Activated T-cell treated with anti-CD3 and anti-CD28 coated beads, Interleukin-2, amount 50 U/mL, for 72 hours (primary cell): ENCODE measurements at places on chromosomes 6 and 20. TPM values are rescaled to one million over a fixed set of nuclear protein-coding genes. Genes with fewer than 3 reads are reported as not detected.

The PRICKLE4 gene
- not detected for total RNA-seq

The ZFP64 gene
- total RNA-seq, result 12.4 TPM

The AVP gene
- not detected for total RNA-seq

The ZBTB46 gene
- total RNA-seq, result 2.7 TPM

The ALDH8A1 gene
- 1.8 TPM for total RNA-seq

The SS18L1 gene
- 19.8 TPM for total RNA-seq

DNA sequence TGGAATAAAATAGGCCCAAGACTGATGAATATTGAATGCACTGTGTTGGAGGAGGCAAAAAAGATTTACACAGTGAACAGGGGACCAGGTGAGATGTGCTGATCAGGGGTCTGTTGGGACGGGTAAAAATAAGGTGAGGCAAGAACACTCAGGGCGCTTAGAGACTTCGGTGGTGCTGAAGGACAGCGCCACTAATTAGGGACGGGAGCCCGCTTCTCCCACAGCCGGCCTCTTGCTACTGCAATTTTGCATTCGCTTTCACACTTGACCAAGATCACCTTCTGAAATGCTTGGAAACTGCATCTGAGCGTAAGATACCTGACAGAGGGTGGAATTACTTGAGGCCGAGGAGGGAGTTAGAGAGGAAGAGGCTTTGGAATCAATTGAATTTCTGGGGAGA, 7.3 kb downstream of the TFAP2D start:
- DNase-seq, result no peak

GRCh38 chr20:13009682-13010406, 1.1 kb downstream of the SPTLC3 start:
- DNase-seq, result no peak

- DNase-seq, result peak; percentile 36
Measured at GRCh38 chr6:64330694-64331307, 695.2 kb downstream of the PHF3 start.

DNA sequence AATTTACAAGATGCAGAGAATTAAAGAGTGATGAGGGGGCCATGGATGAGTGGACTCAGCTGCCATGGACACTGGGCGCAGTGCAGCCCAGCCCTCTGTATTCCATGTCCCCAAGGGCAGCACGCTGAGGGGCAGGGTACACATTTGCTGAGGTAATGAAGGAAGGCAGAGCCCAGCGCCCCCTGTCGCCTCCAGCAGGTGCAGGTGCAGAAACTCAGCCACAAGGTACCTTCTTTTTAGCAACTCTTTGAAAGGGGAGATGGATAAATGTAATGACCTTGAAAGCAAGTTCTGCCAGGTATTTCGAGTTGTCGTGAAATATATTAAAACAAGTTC, 7.1 kb downstream of the CD93 start:
- DNase-seq, result no peak

GRCh38 chr6:12482386-12483375, 192.5 kb downstream of the EDN1 start:
- DNase-seq, result no peak

DNA sequence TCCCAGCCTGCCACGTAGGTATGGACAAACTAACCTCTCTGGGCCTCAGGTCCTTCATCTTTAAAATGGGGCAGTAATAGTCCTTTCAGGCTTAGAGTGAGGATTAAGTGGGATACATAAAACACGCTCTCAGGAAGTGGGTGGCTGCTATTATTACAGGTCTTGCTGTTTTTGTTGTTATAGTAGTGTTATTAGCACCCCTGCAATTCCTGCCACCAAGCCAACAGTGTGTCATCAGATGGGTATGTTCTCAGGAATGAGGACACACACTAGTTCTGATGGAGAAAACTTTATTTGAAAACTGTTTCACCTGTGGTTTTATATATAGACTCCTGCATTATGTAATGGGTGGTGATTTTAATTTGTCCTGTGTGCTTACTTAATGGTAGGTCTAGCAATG, 131.7 kb downstream of the LRRC1 start:
- no peak for DNase-seq

DNA sequence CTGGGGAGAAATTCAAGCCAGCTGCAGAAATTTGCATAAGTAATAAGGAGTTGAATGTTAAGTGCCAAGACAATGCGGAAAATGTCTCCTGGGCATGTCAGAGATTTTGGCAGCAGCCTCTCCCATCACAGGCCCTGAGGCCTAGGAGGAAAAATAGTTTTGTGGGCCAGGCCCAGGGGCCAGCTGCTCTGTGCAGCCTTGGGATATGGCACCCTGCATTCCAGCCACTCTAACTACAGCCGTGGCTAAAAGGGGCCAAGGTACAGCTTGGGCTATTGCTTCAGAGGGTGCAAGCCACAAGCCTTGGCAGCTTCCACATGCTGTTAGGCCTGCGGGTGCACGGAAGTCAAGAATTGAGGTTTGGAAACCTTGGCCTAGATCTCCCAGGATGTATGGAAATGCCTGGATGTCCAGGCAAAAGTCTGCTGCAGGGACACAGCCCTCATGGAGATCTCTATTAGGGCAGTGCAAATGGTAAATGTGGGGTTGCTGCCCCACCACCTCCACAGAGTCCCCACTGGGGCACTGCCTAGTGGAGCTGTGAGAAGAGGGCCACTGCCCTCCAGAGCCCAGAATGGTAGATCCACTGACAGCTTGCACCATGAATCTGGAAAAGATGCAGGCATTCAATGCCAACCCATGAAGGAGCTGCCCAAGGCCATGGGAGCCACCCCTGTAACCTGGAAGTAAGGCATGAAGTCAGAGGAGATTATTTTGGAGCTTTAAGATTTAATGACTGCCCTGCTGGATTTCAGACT, 126.5 kb downstream of the DTNBP1 start:
- no peak for DNase-seq

GRCh38 chr6:45075246-45075645, 252.9 kb upstream of the RUNX2 start:
- no peak for DNase-seq

- peak; percentile 26 for DNase-seq
Measured at GRCh38 chr6:38750968-38751615, 36.0 kb downstream of the DNAH8 start.
